ENCODE measurements at places on chromosomes 2 and 18.

GRCh38 chr18:47050468-47050867, 15.0 kb upstream of the ELOA2 start:
- peak; percentile 51 for DNase-seq

DNA sequence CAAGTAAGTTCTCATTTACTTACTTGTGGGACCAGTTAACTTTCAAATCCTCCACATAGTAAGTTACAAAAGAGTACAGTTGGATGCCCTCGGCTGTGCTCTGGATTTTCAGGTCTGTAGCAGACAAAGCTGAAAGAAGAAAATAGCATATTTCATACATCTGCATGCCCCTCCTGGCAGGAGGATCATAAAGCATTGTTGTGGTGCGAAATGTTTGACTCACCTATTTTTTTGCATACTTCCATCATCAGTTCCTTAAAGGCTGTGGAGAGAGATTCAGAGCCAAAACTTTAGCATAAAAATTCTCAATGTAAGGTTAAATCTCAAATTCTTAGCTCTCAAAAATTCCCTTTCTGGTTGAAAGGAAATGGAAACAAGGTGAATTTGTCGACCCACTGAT, 70.8 kb upstream of the LPIN2 start:
- DNase-seq, result no peak

DNA sequence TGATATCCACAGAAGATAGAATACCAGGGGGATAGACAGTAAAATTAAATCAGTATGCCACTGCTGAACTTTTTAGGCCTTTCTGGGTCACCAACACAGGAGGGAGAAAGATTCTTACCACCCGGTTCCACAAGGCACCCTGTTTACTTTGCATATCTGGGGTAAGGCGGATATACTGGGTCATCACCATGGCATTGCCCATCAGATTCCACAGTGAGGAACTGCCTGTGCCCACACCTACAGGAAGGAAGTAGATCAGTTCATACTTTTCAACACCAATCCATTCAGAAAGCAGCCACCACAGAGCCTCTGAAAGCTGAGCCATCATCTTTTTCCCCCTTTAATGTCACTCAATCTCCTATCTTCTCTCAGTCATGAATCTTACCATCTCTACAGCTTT, 2.0 kb downstream of the LMAN2L start:
- DNase-seq, result no peak

GRCh38 chr2:136255648-136256461, 137.9 kb upstream of the CXCR4 start:
- DNase-seq, result no peak

DNA sequence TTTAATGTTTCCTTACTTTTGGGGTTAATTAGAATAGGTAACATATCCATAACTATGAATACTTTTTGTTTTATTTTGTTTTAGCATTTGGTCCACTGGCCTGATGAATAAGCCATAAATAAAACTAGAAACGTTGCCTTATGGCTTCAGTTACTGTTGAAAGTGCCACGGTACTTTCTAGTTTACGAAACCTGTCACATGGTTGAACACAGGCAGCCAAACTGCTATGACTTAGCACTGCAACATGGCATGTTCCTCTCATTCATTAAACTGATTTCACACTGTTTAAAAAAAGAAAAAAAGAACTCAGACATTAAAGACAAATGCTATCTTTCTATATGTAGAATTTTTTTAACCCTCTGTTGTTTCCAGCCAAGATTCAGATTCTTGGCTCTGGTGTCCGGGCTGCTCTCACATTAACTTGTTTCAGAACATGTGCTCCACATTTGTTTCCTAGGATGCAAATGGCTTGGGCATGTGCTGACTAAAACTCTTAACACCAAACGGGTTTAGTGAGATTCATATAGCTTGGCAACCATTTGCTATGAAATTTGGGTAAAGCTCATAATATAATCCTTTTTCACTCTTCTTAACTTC, 323.9 kb upstream of the RND3 start:
- DNase-seq, result no peak

DNA sequence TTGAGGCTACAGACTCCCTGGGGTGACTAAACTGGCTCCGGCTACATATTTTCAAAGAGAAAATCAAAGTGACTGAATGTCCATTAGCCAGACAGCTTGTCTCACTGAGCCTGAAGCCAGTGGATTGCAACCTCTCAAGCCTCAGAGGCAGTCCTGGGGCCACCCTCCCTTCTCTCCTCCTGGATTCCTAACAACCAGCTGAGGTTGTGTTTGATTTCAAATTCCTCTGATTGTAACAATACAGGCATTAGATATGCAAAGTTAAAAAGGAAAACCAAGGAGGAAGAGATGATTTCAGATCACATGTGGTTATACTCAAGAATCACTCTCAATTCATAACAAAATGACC, 101.0 kb upstream of the LMAN1 start:
- peak; percentile 23 for DNase-seq

DNA sequence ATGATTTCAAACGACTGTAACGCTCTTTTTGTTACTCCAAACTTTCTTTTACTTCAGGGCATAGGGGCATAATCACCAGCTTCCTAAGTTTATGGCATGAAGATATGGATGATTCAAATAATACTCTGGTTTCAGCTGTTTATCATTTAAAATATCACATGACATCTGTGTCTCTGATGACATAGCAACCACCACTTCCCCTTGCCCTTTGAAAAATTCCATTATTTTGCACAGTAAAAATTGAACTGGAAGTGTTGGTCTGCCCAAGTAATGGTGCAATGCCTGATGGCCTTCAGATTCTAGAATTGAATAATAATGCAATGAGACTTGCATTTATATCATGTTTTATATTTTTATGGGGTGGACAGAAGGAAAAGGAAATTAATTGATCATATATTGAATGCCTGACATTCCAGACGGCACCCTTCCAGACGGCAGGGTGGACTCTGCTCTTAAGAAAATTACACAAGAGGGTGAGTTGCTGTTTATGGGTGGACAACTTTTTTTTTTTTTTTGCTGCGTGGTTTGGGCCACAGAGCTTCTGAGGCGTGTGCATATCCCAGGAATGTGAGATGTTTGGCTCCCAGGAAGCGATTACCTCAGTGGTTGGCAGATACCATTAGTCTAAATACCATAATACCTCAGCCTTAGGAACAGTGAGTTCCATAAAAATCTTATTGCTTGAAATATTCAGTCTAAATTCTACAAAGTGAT, 101.7 kb upstream of the ZNF521 start:
- DNase-seq, result peak; percentile 39

DNA sequence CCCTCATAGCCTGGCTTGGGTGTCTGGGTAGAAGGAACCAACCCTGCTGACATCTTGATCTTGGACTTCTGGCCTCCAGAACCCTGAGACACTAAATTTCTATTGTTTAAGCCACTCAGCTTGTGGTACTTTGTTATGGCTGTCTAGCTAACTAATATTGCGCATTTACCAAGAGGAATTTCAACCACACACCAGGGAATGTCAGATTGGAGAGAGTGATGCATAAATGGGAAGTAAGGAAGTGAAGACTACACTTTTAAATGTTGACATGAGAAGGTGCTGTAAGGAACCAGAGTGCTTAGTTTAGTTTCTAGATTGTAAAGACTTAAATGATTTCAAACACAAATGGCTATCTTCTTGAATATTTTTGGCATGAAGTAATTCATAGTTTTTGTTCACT, 98.9 kb upstream of the ITGB6 start:
- DNase-seq, result peak; percentile 75

DNA sequence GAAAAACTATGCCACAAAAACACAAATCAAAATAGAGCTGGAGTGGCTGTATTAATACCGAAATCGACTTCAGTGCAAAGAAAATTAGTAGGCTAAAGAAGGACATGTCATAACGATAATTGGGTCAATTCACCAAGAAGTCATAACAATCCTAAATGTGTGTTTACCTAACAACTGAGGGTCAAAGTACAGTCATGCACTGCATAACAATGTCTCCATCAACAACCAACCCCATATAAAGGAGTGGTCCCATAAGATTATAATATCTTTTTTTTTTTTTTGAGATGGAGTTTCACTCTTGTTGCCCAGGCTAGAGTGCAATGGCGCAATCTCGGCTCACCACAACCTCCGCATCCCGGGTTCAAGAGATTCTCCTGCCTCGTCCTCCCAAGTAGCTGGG, 87.5 kb downstream of the NAB1 start:
- no peak for DNase-seq

- DNase-seq, result peak; percentile 48
These were observed 194.9 kb upstream of the HAAO start for GRCh38 chr2:42987112-42987922.

- peak; percentile 34 for DNase-seq
These were observed 58.2 kb upstream of the PKDCC start for GRCh38 chr2:41989501-41990180.

All from fibroblast of skin of back (primary cell).